ENCODE measurements at places on chromosomes 11 and 22. TPM values are rescaled to one million over a fixed set of nuclear protein-coding genes. Genes with fewer than 3 reads are reported as not detected.
A peak's percentile ranks its signal among the peaks of the same experiment; 100 is the strongest.

Gene KCNJ5
- total RNA-seq, result 0.98 TPM

DNA sequence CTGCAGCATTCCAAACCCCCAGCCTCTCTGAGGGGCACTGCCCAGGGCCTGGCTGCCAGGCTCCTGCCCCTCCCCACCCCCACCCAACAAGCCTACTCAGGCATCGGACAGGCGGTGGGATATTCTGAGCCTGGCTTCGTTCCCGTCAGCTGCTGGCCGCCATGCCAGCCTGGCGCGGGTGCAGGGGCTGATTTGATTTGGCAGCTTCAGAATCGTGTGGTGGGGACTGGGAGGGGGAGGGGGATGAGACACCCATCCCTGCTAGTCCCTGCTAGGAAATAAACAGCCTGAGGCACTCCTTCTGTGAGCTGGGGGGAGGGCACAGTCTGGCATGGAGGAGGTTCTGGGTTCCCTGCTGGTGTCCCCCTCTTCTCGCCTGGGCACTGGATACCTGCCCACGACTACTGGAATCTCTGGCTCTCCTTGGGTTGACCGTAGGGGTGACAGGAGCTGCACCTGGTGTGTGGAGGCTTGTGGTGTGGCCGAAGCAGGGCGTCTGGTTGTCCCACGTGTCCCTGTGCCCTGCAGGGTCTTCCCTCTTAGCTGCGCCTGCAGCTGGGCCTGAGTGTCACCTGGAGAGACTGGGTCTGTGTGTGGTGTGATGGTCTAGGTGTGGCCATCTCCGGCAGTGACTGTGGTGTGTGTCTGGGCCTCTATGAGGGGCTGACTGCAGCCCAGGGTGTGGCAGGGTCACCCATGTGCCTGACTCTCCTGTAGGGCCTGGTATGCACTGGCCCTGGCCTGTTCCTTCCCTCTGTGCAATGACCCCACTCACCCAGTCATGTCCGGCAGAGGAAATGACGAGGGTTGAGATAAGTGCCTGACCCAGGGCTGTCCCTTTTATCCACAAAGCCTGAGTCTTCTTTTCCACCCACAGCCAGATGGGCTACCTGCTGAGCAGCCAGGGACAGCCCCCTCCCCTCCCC is 42.2 kb downstream of the PDE2A start:
- H3K27me3 ChIP-seq, result no peaks in the 10 kb centered on the region
- no peak for DNase-seq
- H3K4me1 ChIP-seq, result no peaks in the 10 kb centered on the region
- no peak overlapping the region for H3K4me3 ChIP-seq
- peak overlapping the region; percentile 68 for H3K27ac ChIP-seq

GRCh38 chr11:123681030-123681429 is 26.6 kb upstream of the SCN3B start:
- no peaks in the 10 kb centered on the region for H3K4me1 ChIP-seq
- no peak overlapping the region for H3K27ac ChIP-seq
- H3K27me3 ChIP-seq, result no peaks in the 10 kb centered on the region
- H3K4me3 ChIP-seq, result no peak overlapping the region
- DNase-seq, result no peak

GRCh38 chr11:115322553-115323203 is 181.5 kb downstream of the CADM1 start:
- H3K27ac ChIP-seq, result no peak overlapping the region
- no peaks in the 10 kb centered on the region for H3K4me1 ChIP-seq
- DNase-seq, result no peak
- no peak overlapping the region for H3K4me3 ChIP-seq
- no peaks in the 10 kb centered on the region for H3K36me3 ChIP-seq
- H3K27me3 ChIP-seq, result no peaks in the 10 kb centered on the region

- no peak for DNase-seq
- H3K4me1 ChIP-seq, result no peaks in the 10 kb centered on the region
- no peak overlapping the region for H3K4me3 ChIP-seq
- H3K36me3 ChIP-seq, result no peaks in the 10 kb centered on the region
Measured at GRCh38 chr11:79363861-79364378, 76.9 kb downstream of the TENM4 start.
